ENCODE measurements at places on chromosomes 5 and 9. TPM values are rescaled to one million over a fixed set of nuclear protein-coding genes. Genes with fewer than 3 reads are reported as not detected.

The IL13 gene
- total RNA-seq = not detected

The IFNA13 gene
- total RNA-seq = not detected

The GRIN3A gene
- 0.03 TPM for total RNA-seq

The TRIM41 gene
- 34.9 TPM for total RNA-seq

- H3K27me3 ChIP-seq = no peaks in the 10 kb centered on the region
- peak; percentile 4 for DNase-seq
- no peak overlapping the region for H3K27ac ChIP-seq
- no peak overlapping the region for H3K4me3 ChIP-seq
- H3K36me3 ChIP-seq = no peaks in the 10 kb centered on the region
These were observed 1099.7 kb downstream of the DTWD2 start for GRCh38 chr5:117888688-117889087.

DNA sequence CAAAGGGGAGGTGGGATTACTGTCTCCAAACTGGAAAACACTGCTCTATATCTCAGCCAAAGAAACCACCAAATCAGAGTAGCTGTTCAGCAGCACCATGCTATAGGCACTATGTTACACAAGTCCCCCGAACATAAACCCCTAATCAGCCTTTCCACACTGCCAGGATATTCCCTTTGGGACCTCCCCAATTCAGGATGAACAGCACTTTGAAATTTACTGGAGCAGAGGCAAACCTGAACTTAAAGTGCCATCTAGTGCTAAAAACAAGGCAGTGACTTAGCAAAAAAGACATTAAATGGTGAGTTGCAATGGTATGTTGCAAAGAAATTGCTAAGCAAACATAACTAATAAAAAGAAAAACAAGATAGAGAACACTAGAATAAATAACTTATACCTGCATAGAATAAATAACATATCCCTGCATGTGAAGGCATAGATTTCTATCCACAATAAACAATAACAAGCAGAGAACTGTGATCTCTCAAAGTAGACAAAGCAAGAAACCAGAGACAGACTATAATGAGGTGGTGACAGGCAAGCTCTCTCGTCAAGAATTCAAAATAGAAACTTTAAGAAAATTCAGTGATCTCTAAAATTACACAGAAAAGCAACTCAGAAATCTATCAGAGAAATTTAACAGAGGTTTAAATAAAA, 584.4 kb upstream of the ACO1 start:
- no peak overlapping the region for H3K4me3 ChIP-seq
- peak; percentile 47 for DNase-seq
- H3K36me3 ChIP-seq = no peaks in the 10 kb centered on the region
- no peak overlapping the region for H3K27ac ChIP-seq
- no peaks in the 10 kb centered on the region for H3K27me3 ChIP-seq
- no peaks in the 10 kb centered on the region for H3K4me1 ChIP-seq

- H3K4me3 ChIP-seq = no peak overlapping the region
- no peaks in the 10 kb centered on the region for H3K36me3 ChIP-seq
- no peaks in the 10 kb centered on the region for H3K27me3 ChIP-seq
- DNase-seq = no peak
- no peaks in the 10 kb centered on the region for H3K4me1 ChIP-seq
These were observed 21.4 kb downstream of the TTLL11 start for GRCh38 chr9:122071715-122072114.

GRCh38 chr5:84682531-84682930, 297.9 kb upstream of the EDIL3 start:
- no peak for DNase-seq
- H3K4me3 ChIP-seq = no peak overlapping the region
- no peaks in the 10 kb centered on the region for H3K36me3 ChIP-seq
- H3K27me3 ChIP-seq = no peaks in the 10 kb centered on the region
- H3K27ac ChIP-seq = no peak overlapping the region
- no peaks in the 10 kb centered on the region for H3K4me1 ChIP-seq

GRCh38 chr5:141039517-141039916, 11.7 kb upstream of the PCDHB1 start:
- no peaks in the 10 kb centered on the region for H3K36me3 ChIP-seq
- no peak for DNase-seq
- peak overlapping the region; percentile 72 for H3K4me3 ChIP-seq
- no peak overlapping the region for H3K27ac ChIP-seq
